ENCODE measurements at places on chromosomes 16 and 17. TPM values are rescaled to one million over a fixed set of nuclear protein-coding genes. Genes with fewer than 3 reads are reported as not detected.

- no peak for DNase-seq
Observed at GRCh38 chr16:66020046-66020445, 346.4 kb upstream of the CDH5 start.

- no peak for DNase-seq
Observed at GRCh38 chr17:40333781-40334448, 24.9 kb downstream of the RARA start.

GRCh38 chr17:35289222-35289621, 46.4 kb downstream of the SLFN5 start:
- no peak for DNase-seq

DBNDD1 gene
- total RNA-seq = 5.0 TPM

DNA sequence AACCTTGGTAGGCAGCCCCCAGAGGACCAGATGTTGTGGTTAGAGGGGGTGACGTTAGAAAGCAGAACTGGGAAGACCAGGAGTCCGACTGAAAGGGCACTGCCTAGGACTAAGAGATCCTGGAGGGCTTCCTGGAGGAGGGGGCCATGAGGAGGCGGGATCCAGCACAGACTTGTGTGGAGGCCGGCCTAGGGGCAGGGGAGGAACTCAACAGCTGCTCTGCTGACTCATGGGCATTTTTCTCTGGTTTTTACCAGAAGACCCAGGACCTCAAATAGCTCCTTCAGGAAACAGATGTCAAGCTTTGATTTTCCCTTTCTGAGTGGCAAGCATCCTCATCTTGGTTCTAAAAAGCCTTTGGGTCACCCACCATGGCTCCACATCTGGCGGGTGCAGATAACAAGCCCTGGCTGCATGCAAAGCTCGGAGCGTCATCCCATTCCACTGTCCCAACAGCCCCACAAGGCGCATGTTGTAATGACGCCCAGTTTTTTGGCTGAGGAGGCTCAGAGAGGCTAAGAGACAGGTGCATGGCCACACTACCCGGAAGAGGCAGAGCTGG, 29.0 kb downstream of the IL21R start:
- no peak for DNase-seq

GRCh38 chr17:73262676-73263642, 1.3 kb upstream of the CPSF4L start:
- no peak for DNase-seq

- no peak for DNase-seq
Observed at GRCh38 chr17:47692895-47693730, 848 bp upstream of the TBKBP1 start.

DNA sequence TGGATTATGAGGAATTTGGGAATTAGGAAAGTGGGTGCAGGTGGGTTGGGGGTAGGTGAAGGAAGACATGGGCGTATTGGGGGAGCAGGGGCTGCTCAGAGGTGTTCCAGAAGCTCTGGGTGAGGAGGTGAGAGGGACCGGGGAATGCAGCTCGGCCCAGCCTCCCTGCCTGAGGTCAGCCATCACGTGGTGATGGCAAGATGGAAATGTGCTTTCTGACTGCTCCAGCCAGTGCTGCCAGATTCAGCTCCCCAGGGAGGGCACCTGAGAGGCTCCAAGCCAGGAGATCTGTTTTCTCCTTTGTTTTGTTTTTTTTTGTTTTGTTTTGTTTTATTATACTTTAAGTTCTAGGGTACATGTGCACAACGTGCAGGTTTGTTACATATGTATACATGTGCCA, 35.2 kb upstream of the STH start:
- DNase-seq = no peak

FOXJ1 gene
- not detected for total RNA-seq

GAST gene
- total RNA-seq = not detected

DNA sequence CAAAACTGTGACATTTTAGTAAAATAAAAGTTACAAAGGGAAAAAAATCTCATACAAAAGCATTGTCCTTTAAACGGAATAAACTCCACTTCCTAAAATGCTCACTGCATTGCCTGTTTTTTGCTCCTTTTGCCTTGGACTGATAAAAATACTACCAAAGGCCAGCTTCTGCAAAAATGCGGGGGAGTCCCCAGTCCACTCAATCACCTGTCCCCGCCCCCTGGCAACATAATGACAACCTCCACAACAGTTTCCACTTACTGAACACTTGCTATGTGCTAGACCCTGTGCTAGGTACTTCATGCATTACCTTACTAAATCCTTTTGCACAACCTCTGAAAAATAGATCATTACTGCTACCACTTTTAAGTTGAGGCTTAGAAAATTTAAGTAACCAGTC, 172.7 kb upstream of the CCL2 start:
- no peak for DNase-seq

GRCh38 chr17:80431246-80432195, 16.6 kb downstream of the ENDOV start:
- no peak for DNase-seq

GRCh38 chr16:20259541-20259940, 67.8 kb downstream of the GP2 start:
- DNase-seq = no peak

PHB1 gene
- 142 TPM for total RNA-seq

DNA sequence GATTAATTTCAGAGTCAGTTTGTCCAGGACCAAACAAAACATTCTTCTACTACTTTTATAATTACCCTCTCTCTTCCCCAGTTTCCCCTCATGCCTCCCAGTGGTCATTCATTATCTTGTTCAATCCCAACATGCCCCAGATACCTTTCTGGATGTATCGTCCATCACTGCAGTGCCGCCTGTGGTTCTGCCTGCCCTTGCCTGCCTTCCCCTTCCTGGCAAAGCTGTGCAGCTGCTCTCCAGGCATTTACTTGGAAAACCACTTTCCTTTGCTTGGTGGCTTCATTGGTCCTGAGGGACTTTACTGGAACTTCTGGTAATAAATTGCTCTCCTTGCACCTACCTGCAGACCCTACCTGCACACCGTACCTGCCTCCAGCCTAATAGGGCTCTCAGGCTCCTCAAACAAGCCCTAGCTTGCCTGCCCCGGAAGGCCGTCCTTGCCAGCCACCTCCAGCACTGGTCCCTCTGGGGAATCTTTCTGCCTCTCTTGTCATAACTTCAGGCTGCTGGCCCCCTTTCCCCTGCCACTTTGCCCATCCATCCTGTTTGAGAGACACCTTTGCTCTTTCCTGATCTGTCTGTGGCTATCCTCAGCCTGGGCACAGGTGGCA, 19.5 kb upstream of the MSI2 start:
- no peak for DNase-seq

DNA sequence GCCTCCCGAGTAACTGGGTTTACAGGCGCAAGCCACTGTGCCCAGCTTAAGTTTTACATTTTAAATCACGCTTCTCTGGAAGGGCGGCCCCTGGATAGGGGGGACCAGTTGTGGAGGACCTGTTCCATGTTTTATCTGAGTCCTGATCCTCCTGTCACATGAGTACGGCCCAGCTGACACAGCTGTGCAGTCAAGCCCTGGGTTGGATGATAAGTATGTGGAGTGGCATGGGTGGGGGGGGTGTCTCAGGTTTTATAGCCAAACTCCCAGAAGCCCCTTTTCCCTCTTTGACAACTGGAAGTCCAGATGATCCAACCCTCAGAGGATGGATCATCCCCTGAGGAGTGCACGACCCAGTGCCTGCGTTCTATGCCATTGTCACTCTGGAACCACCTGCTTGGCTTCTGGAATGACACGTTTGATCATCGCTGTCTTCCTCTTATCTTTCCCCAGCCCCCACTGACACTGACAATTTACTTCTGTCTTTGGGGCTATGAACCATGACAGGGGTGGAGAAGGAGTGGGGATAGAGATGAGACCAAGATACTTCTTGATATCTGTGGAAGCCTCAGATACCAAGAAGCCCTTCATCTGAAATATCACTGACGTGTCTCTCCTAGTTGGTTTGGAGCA, 191.2 kb downstream of the MSI2 start:
- no peak for DNase-seq

GRCh38 chr17:3026856-3027751, 36.3 kb downstream of the OR1D5 start:
- DNase-seq = no peak

NUP88 gene
- 243 TPM for total RNA-seq

CD19 gene
- total RNA-seq = not detected

DNA sequence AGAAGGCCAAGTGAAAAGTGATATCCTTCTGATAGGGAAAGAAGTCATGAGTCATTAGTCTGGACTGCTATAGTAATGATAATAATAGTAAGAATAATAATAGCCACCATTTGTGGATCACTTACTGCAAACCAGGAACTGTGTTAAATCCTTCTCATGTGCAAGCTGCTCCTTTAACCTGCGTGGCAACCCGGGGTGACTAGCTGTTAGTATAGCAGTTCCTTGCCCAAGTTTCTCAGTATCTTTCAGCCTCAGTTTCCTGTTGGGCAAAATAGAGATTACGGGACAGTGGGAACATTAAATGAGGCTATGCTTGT, 129.5 kb downstream of the CDH13 start:
- DNase-seq = no peak
